Fibroblast of villous mesenchyme (primary cell): ENCODE measurements at places on chromosomes 3 and 15. TPM values are rescaled to one million over a fixed set of nuclear protein-coding genes. Genes with fewer than 3 reads are reported as not detected.
A peak's percentile ranks its signal among the peaks of the same experiment; 100 is the strongest.

Gene AMT
- total RNA-seq, result 1.3 and 1.7 TPM in 2 replicates

- DNase-seq, result no peak
Observed at GRCh38 chr3:188559856-188560255, 405.9 kb downstream of the LPP start.

- DNase-seq, result no peak
Observed at GRCh38 chr3:72086743-72087087, 301.8 kb upstream of the PROK2 start.

Gene ACY1
- total RNA-seq, result 23.3 and 37.7 TPM in 2 replicates

GRCh38 chr15:56927816-56928215 is 9.4 kb downstream of the TCF12 start:
- no peak for DNase-seq

DNA sequence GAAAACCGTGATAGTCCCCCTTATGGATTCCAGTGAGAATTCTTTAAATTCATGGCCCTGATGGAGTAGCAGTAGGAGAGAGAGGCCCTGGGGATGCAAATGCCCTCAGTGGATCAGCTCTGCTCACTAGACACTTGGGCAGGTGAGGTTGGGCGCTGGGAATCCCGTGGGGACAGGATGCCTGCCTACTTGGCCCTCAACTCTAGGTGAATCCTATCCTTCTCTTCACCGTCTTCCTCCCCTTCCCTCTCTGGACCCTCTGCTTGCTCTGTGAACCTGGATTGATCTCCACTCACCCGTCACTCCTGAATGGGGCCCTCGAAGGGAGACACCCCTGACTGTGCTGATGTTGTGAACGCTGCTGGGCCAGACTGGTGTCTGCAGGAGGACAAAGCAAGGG is 77.4 kb downstream of the SEC22A start:
- no peak for DNase-seq

Gene ZNF662
- 3.5 and 3.9 TPM in 2 replicates for total RNA-seq

- DNase-seq, result no peak
Observed at GRCh38 chr3:147008886-147009285, 397.5 kb downstream of the ZIC4 start.

Gene CFAP161
- 0.64 and 0.86 TPM in 2 replicates for total RNA-seq

GRCh38 chr15:35696767-35697231 is 150.8 kb upstream of the DPH6 start:
- peak; percentile 87 for DNase-seq

GRCh38 chr15:63244976-63245645 is 32.3 kb upstream of the APH1B start:
- peak; percentile 30 for DNase-seq

Gene NPTN
- 137 and 146 TPM in 2 replicates for total RNA-seq

DNA sequence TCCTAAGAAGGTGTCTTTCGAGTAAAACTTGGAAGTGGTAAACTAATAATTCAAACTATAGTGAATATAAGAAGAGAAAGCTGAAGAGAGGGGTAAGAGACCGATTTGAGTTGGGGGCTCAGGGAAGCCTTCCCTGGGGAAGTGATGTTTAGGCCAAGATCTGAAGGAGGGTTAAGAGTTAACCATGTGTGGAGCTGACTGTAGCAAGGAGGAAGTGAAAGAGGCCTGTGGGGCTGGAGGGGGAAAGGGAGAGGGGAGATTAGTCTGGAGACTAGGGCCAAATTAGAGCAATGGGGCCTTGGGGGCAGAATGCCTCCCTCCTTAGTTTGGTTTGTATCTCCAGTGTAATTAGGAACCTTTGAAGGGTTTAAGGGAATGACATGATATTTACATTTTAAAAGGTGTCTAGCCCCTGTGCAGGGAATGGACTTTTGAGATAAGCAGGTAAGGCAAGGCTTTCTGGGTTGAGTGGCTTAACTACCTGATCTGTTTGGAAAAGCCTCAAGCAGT is 2.2 kb downstream of the ZNF592 start:
- DNase-seq, result no peak

Gene CHRNA3
- under 0.01 TPM in 1 of 2 replicates, not detected in the other for total RNA-seq

DNA sequence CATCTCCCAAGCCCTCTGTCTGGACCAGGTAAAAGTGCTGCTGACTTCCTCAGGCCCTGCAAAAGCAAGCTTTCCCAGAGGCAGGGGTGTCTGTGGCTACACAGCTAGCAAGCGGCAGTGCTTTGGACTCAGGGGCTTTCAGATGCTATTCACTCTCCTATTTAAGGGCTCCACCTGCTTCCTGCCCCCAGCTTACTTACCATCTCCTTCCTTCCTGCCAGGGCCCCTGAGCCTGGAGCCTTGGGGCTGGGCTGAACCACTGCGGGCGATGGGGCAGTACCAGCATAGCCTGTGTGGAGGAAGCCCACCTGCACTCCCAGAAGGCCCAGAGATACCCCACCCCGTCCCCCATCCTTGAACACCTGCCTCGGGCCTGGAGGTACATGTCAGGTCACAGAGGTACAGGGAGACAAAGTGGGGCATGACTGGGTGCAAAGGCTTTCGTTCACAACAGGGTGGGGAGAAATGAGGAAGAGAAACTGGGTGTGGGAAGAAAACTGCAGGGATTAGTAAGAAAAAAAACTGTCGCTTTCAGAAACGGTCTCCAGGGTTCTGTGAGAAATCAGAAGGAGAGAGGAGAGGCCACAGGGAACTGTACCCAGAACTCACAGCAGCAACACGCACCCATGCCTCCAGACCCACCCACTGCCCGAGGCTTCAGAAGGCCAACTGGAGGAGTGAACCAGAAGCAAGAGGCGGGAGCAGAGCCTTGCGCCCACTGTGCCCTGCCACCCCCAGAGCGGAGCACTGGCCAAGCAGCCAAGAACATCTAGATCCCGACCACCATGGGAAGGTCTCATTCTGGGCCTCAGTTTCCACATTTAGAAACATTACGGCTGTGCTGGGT is 49.5 kb downstream of the CCDC12 start:
- DNase-seq, result no peak

DNA sequence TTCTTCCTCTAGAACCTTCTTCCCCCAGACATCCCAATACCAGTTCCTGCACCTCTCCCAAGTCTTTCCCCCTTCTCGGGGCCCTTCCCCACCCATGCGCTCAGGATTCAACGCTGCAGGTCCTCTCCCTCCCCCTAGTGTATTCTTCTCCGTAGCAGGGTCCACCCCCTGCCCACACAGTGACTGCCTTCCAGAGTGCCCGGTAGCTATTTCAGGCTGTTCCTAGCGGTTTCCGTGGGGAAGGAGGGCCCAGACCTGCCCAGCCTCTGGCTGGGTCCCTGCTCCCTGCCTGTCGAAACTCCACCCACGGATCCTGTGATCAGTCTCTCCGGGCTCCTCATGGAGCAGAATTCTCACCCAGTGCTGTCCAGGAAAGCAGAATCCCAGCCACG is 45.2 kb upstream of the SEC61A1 start:
- no peak for DNase-seq

GRCh38 chr3:136920904-136921611 is 36.7 kb upstream of the IL20RB start:
- no peak for DNase-seq

- peak; percentile 76 for DNase-seq
Observed at GRCh38 chr3:194140520-194141414, 4.8 kb downstream of the HES1 start.

GRCh38 chr15:91142106-91142744 is 42.2 kb downstream of the SV2B start:
- no peak for DNase-seq

Gene IL17RC
- total RNA-seq, result 32.8 and 42.8 TPM in 2 replicates

GRCh38 chr3:157201648-157202278 is 41.8 kb upstream of the CCNL1 start:
- DNase-seq, result peak; percentile 63

GRCh38 chr15:63887630-63888029 is 53.9 kb upstream of the HERC1 start:
- DNase-seq, result no peak

DNA sequence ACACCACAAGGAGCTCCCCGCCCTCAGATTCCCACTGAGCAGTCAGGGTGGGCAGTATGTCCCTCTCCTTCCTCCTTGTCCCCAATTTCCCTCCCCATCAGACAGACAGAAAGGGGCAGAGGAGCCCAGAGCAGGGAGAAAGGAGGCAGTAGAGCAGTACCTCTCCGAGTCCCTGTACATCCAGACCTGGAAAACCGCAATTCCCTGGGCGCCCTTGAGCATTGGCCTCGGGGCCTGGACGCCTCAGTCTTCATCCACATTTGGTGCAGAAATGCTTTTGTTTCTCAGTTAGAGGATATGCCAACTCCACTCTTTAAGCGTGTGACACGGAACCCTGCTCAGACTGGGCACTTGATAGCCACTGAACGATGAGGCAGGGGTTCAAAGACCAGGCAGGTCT is 5.9 kb downstream of the ISG20 start:
- no peak for DNase-seq

Gene MESP2
- 0.32 and 0.43 TPM in 2 replicates for total RNA-seq

GRCh38 chr3:64199932-64200331 is 25.3 kb downstream of the PRICKLE2 start:
- DNase-seq, result no peak

Gene MITF
- total RNA-seq, result 13.5 and 30.2 TPM in 2 replicates

Gene ABTB1
- total RNA-seq, result 3.5 and 6.4 TPM in 2 replicates

DNA sequence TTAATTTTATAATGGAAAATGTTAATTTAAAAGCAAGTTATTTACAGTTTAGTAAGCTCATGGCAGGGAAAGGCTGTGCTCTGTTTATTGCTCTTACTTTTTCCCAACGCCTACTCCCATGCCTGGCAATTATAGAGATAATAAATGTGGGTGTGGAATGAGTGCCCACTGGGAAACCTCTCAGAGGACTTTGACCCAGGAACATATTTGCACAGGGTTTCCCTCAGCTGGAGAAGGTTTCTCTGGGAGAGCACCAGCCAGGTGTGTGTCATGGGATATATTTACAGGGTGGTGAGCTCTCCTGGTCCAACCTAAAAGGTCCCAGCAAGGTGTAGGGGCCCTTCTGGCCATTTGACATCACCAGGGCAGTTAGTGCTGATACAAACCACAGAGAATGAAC is 27.9 kb downstream of the ZNF710 start:
- DNase-seq, result no peak
